Fibroblast of lung (primary cell): ENCODE measurements at places on chromosomes 3 and 15. TPM values are rescaled to one million over a fixed set of nuclear protein-coding genes. Genes with fewer than 3 reads are reported as not detected.

Gene CLDN16
- 0.08 and 0.10 TPM in 2 replicates for polyA plus RNA-seq

DNA sequence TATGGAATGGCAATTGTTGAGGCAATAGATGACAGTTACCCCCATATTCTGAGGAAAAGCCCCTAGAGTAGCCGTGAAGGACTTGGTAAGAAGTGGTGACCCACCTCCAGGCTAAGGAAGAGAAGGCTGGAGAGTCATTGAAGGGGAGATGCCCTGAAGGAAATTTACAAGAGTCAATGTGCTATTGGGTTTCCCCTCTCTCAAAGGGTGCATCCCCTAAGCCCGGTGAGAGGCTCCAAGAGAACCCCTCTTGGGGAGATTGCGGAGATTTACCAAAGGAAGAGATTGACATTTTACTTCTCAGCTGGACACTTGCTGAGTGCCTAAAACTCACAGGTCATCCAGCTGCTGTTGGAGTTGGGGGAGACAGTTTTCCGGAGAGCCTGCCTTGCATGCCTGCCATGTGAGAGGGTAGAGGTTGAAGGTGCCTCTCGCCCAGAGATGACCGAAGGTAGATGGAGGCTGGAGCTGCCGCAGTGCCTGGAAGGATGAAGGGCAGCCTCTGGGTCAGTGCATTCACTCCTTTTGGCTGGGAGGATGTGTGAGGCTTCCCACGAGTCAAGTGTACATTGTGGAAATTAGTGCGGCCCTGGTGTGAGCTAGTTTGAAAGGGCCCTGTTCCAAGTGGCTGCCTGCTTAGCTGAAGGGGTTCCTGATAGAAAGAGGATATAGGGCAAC, 30.7 kb downstream of the MESD start:
- no peak for DNase-seq

Gene TICRR
- polyA plus RNA-seq = 1.6 and 3.6 TPM in 2 replicates

DNA sequence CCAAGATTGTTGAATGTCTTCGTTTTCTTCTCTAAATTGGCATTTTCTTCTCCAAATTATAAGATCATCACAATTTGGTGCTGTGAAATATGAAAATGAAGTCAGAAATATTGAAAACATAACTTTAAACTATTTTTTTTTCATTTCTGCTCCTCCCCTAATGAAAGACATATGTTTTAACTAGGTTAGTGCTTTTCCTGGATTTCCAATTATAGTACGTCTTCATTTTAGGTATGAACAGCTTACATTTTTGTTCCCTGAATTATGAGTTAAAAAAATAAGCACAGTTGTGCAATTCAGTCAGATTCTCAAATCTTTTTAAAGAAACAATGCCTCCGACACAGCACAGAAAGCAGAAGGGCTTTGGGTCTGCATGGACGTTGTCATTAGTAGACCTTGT, 83.5 kb upstream of the CFAP20DC start:
- peak; percentile 28 for DNase-seq

GRCh38 chr15:56931639-56932508, 13.4 kb downstream of the TCF12 start:
- no peak for DNase-seq

DNA sequence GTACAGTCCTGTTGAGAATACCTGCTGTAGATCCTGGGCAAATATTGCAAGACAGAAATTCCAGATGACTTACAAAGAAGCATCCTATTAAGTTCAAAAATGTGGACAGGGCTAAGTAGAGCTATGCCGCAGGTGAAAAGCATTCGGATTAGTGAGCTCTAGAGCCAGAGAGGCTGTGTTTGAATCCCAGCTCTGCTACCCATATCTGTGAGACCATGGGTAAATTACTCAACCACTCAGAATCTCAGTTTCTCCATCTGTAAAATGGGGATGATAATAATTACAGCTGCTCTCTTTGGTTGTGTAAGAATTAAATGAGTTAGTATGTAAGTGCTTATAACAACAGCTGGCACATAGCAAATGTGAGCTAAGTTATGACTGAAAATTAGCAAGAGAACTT, 3.9 kb downstream of the ADAMTS7 start:
- no peak for DNase-seq

- DNase-seq = no peak
Measured at GRCh38 chr15:101183931-101184305, 67.9 kb downstream of the CHSY1 start.

DNA sequence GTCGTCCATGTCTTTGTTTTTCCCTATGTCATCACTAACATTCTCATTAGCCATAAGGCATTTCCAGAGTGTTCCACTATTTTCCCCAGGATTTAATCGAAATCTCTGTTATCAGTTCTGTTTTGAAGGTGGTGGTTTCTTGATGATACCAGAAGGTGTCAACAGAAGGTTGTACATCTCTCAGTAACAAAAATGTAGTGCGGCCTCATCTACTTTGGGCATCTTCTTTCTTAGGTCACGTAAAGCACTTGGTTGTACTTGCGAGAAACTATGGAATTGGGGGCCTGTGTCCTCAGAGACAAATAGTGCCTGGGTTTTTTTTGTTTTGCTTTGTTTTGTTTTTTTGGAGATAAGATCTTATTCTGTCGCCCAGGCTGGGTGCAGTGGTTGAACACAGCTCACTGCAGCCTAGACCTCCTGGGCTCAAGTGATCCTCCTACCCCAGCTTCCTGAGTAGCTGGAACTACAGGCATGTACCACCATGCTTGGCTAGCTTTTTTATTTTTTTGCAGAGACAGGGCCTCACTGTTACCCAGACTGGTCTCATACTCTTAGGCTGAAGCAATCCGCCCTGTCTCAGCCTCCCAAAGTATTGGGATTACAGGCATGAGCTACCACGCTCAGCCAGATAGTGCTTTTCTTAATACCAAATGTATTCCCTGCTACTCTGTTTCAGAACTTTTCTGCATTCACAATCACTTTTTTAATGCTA, 61.2 kb upstream of the FURIN start:
- no peak for DNase-seq

Gene KBTBD12
- polyA plus RNA-seq = not detected in 2 replicates

Gene ZDHHC23
- polyA plus RNA-seq = 0.50 and 1.4 TPM in 2 replicates
